Stimulated activated effector memory CD8-positive, alpha-beta T cell treated with anti-CD3 and anti-CD28 coated beads, Interleukin-12 subunit alpha, Interleukin-12 subunit beta, amount 100 ng/mL, for 72 hours (primary cell): ENCODE measurements at places on chromosomes 7 and 10.

GRCh38 chr7:29921404-29922010, 68.1 kb downstream of the SCRN1 start:
- peak; percentile 64 for DNase-seq

GRCh38 chr7:133445617-133446016, 192.7 kb downstream of the EXOC4 start:
- no peak for DNase-seq

DNA sequence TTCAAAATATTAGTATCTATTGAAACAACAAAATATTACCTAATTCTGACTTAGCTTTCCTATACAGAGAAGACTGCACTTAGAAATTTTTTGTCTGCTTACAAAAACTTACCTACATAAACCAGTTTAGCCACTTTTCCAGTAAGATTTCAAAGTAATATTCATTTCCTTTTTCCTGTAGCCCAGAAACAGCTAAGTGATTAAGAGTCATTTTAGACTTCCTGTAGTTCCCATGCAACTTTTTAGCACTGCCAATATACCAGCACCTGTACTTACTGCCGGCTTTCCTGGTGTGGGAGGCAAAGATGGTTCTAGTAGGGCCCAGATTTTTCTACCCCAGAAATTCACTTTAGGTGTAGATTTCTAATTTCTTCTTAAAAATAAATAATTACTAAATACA, 21.8 kb downstream of the NT5C2 start:
- DNase-seq: no peak

DNA sequence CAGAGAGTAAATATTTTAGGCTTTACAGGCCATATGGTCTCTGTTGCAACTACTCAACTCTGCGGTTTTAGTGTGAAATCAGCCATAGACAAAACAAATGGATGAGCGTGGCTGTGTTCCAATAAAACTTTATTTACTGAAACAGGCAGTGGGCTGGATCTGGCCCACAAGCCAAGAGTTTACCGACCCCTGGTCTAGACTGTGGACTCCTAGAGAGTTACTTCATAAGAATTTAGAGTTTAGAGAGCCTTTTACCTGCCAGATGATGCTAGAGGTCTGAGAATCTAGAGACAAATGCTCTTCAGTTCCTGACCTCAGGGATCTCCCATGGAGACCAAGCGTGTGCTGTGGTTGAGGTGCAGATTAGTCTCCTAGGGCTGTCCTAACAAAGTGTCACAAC, 174.8 kb downstream of the PTEN start:
- DNase-seq: no peak

DNA sequence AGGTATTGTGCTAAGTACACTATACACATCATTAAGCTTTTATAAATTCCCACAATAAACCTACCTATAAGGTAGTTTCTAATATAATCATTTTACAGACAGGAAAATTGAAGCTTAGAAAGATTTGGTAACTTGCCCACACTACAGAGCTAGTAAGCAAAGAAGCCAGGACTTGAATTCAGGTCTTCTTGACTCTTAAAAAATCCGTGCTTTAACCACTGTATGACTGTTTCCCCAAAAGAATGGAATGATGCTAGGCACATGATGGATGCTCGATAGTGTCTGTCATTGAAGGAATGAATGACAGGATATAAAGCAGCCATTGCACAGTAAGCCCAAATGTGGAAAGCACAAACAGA, 26.6 kb downstream of the ZNF800 start:
- DNase-seq: no peak

- no peak for DNase-seq
Measured at GRCh38 chr7:107355616-107356015, 114.2 kb upstream of the GPR22 start.

- no peak for DNase-seq
Measured at GRCh38 chr10:3000048-3000447, 67.3 kb upstream of the PFKP start.

DNA sequence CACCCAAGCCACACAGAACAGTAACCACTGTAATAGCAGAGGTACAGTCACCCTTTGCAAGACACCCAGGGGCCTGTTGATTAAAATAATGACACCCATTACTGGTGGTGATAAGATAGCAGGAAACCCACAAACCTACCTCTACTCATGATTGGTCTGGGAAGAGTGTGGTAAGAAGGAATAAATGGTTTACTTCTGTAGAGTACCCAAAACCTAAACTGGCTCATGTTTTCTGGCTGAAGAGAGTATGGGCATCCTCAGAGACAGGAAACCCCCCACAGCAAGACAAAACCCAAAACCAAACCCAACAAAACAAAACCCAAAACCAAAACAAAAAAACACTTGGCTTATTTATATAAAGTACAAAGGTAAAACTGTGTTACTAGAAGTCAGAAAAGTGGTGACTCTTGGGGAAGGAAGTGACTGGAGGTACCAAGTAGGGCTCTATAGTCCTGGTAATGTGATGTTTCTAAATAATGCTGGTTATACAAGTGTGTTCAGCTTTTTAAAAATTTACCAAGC, 15.5 kb upstream of the DNAJB12 start:
- peak; percentile 18 for DNase-seq

DNA sequence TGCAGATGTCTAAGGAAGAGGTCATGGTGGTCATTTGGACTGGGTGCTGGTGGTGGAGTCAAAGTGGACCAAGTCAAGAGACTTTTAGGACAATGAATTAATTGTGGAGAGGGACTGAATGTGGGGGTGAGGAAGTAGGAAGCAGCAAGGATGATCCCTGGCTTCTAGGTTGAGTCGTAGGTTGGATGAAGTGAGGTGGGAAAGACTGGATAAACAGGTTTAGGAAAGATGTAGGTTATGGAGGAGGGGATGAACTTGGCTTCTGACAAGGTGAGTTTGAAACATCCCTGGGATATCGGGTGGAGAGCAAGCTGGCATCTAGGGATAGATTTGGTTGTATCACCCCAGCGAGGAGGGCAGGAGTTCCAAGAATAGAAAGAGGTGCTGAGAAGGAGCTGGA, 7.6 kb downstream of the SEMA4G start:
- DNase-seq: no peak

GRCh38 chr10:98255146-98255877, 12.7 kb downstream of the LOXL4 start:
- DNase-seq: no peak

DNA sequence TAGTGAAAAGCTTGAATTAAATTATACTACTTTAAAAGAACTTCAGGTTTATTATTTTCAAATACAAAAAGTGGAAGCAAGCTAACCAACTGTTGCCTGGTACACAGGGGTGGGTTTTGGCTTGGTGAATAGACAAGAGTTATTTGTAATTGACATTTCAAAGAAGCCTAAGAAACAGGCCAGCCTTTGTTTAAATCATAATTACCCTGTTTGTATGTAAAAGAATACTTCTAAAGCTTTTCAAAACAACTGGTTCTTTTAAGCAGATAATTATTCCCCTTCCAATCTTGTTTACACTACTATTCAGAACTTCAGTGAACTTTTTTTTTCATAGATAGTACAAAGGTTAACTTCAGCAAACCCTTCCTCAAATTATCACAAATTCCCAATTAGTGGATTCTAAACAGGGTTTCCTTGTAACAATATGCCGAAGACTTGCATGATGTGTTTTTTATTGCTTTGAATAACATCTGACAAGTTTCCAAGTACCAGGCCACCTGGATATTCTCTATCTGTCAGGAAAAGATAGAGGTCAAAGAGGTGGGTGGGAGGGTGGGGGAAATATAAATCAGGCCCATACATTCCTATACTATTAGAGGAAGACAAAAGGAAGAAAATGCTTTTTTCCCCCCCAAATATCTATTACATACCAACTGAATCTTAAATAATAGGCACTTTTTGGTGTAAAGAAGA, 20.4 kb downstream of the SSMEM1 start:
- DNase-seq: no peak

- DNase-seq: no peak
Measured at GRCh38 chr10:34813626-34814222, 1.4 kb downstream of the PARD3 start.

- DNase-seq: no peak
Measured at GRCh38 chr10:76318211-76318610, 886.8 kb downstream of the LRMDA start.

GRCh38 chr10:113858541-113858940, 4.1 kb downstream of the NHLRC2 start:
- no peak for DNase-seq

GRCh38 chr7:41624818-41625217, 78.1 kb downstream of the INHBA start:
- DNase-seq: no peak

DNA sequence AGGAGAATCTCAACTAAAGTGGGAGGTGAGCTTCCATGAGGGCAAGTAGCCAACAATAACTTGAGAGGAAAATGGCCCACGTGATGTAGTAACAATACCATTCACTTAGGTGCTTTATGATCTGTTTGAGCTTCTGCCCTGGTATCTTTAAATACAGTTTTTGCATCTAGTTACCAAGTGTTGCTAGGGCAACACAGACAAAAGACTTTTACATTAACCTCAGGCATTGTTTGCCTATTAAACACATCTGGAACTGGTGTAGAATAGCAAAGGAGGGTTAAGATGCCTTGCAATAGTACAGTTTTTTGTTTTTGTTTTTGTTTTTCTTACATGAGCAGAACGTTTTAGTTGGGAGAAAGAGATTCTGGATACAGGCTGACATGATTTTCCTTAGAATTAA, 97.7 kb upstream of the MTPN start:
- no peak for DNase-seq

DNA sequence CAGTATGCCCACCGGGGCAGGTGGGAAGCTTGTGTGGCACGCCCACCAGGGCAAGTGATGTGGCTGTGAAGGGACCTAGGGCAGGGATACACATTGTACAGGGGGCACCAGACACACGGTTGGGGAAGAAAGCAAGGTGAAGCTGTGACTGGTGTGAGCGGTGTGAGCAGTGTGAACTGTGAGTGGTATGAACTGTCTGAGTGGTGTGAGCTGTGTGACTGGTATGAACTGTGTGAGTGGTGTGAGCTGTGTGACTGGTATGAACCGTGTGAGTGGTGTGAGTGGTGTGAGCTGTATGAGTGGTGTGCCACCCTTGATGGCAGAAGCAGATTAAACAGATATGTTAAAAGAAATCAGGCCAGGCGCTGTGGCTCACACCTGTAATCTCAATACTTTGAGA, 48.1 kb downstream of the DPYSL4 start:
- DNase-seq: no peak

- peak; percentile 45 for DNase-seq
Measured at GRCh38 chr10:101558671-101559595, 29.1 kb downstream of the POLL start.

GRCh38 chr10:75492173-75492925, 60.9 kb downstream of the LRMDA start:
- no peak for DNase-seq

DNA sequence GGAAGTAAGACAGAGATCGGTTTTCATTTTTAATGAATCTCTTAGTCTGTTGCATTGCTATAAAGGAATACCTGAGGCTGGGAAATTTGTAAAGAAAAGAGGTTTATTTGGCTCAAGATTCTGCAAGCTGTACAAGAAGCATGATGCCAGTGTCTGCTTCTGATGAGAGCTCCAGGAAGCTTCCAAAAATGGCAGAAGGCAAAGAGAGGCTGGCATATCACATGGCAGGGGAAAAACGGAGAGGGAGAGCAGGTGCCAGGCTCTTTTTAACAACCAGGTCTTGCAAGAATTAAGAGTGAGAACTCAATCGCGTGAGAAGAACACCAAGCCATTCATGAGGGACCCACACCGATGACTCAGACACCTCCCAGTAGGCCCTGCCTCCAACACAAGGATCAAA, 125.0 kb upstream of the THSD7A start:
- no peak for DNase-seq

- no peak for DNase-seq
Measured at GRCh38 chr10:32139223-32140073, 83.2 kb upstream of the KIF5B start.

- DNase-seq: peak; percentile 60
Measured at GRCh38 chr7:149414745-149415390, 46.0 kb downstream of the ZNF777 start.

DNA sequence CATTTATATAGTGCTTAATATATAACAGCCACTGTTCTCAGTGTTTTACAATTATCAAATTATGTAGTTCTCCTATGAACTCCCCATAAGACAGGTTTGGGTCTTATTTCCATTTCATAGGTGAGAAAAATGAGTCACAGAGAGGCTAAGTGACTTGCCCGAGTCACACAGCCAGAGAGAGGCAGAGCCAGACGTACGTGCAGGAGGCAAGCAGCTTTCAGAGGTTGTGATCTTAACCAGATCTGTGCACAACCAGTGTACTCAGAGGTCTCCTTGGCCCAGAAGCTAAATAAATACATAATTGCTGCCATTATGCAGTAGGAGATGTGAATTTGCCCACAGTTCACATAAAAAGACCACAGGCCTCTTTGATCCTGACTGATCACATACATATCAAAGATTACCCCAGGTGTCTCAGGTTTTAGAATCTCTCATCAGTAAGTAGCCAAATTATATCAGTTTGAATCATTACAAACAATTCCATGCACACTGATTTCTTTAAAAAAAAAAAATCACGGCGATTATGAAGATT, 304.7 kb upstream of the AOAH start:
- DNase-seq: no peak

GRCh38 chr10:28147706-28148105, 148.8 kb upstream of the ODAD2 start:
- no peak for DNase-seq

- no peak for DNase-seq
Measured at GRCh38 chr7:5854738-5855137, 25.9 kb upstream of the OCM start.

GRCh38 chr7:71867626-71868025, 544.5 kb downstream of the CALN1 start:
- no peak for DNase-seq

- DNase-seq: no peak
Measured at GRCh38 chr10:126392469-126392868, 4.2 kb upstream of the ADAM12 start.

GRCh38 chr7:26910221-26910620, 45.8 kb upstream of the SKAP2 start:
- DNase-seq: no peak

- no peak for DNase-seq
Measured at GRCh38 chr10:126225672-126226008, 162.6 kb downstream of the ADAM12 start.

DNA sequence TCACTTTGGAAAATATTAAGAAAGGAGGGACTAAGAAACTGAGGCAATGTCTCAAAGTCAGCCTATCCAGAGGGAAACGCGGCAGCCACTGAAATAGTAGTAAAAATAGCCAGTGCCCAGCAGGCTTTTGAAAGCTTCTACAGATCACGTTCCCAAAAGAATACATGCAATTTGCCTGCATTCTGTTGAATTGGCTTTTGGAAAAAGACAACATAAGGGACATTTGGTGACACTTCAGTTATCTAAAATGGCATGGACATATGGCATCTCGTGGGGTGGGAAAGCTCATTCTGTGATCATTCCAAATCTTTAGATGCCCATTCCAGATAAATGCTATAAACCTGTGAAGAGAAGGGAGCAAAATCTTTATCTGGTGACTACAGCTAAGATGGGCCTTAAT, 82.8 kb upstream of the PDE1C start:
- no peak for DNase-seq

- DNase-seq: peak; percentile 1
Measured at GRCh38 chr10:128868481-128868880, 598.6 kb upstream of the MGMT start.
